ENCODE measurements at places on chromosomes 7 and 10. TPM values are rescaled to one million over a fixed set of nuclear protein-coding genes. Genes with fewer than 3 reads are reported as not detected.
A peak's percentile ranks its signal among the peaks of the same experiment; 100 is the strongest.

GRCh38 chr7:25358926-25359325 lies 130.6 kb upstream of the NPVF start:
- H3K27me3 ChIP-seq, result no peaks in the 10 kb centered on the region
- H3K4me3 ChIP-seq, result no peak overlapping the region
- H3K36me3 ChIP-seq, result no peaks in the 10 kb centered on the region
- H3K27ac ChIP-seq, result no peak overlapping the region
- DNase-seq, result no peak
- H3K4me1 ChIP-seq, result no peaks in the 10 kb centered on the region

The DEPP1 gene
- 7.0 TPM for total RNA-seq

GRCh38 chr10:31272841-31273240 lies 46.2 kb upstream of the ZEB1 start:
- no peaks in the 10 kb centered on the region for H3K27me3 ChIP-seq
- H3K36me3 ChIP-seq, result no peaks in the 10 kb centered on the region
- H3K27ac ChIP-seq, result no peak overlapping the region
- DNase-seq, result no peak
- no peaks in the 10 kb centered on the region for H3K4me1 ChIP-seq
- no peak overlapping the region for H3K4me3 ChIP-seq

GRCh38 chr7:155410431-155410830 lies 47.5 kb upstream of the EN2 start:
- no peaks in the 10 kb centered on the region for H3K27me3 ChIP-seq
- H3K27ac ChIP-seq, result no peak overlapping the region
- DNase-seq, result no peak
- no peak overlapping the region for H3K4me3 ChIP-seq

The ANKRD61 gene
- total RNA-seq, result not detected

DNA sequence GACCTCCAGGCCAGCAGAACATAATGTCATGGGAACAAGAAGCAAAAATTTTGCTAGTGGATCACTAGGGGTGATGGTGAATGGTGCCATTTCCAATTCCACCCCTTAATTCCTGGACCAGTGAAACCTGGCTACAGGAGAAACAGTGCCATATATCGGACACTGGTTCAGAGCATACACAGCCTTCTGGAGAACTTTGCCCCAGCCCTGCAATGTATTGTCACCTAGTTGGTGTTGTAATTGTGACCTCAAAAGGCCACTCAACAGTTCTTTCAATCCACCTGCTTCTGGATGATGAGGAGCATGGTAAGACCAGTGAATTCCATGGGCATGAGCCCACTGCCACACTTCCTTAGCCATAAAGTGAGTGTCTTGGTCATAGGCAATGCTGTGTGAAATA lies 59.8 kb upstream of the AASS start:
- H3K27me3 ChIP-seq, result no peaks in the 10 kb centered on the region
- no peaks in the 10 kb centered on the region for H3K4me1 ChIP-seq
- H3K4me3 ChIP-seq, result no peak overlapping the region
- H3K27ac ChIP-seq, result no peak overlapping the region
- no peaks in the 10 kb centered on the region for H3K36me3 ChIP-seq

The PLCE1 gene
- 10.7 TPM for total RNA-seq

- H3K27ac ChIP-seq, result peak overlapping the region; percentile 53
- H3K4me3 ChIP-seq, result no peak overlapping the region
- peaks cover 72% of the 10 kb centered on the region for H3K4me1 ChIP-seq
- no peaks in the 10 kb centered on the region for H3K27me3 ChIP-seq
- no peaks in the 10 kb centered on the region for H3K36me3 ChIP-seq
These were observed 122.8 kb downstream of the SKIDA1 start for GRCh38 chr10:21402606-21403083.

The EN2 gene
- total RNA-seq, result 1.1 TPM

The GPR141 gene
- not detected for total RNA-seq

GRCh38 chr7:148674689-148675088 lies 24.0 kb upstream of the CUL1 start:
- H3K36me3 ChIP-seq, result no peaks in the 10 kb centered on the region
- no peak overlapping the region for H3K4me3 ChIP-seq
- no peak for DNase-seq

- H3K4me3 ChIP-seq, result no peak overlapping the region
- no peaks in the 10 kb centered on the region for H3K27me3 ChIP-seq
- no peak overlapping the region for H3K27ac ChIP-seq
- DNase-seq, result no peak
- H3K36me3 ChIP-seq, result no peaks in the 10 kb centered on the region
These were observed 149.5 kb upstream of the MINDY3 start for GRCh38 chr10:16009785-16010184.

GRCh38 chr7:102042016-102042656 lies 224.7 kb downstream of the CUX1 start:
- H3K36me3 ChIP-seq, result no peaks in the 10 kb centered on the region
- H3K27me3 ChIP-seq, result no peaks in the 10 kb centered on the region
- peak overlapping the region; percentile 29 for H3K27ac ChIP-seq
- no peak overlapping the region for H3K4me3 ChIP-seq
- H3K4me1 ChIP-seq, result peaks cover 6% of the 10 kb centered on the region

- H3K36me3 ChIP-seq, result no peaks in the 10 kb centered on the region
- no peak for DNase-seq
- no peak overlapping the region for H3K27ac ChIP-seq
- H3K4me1 ChIP-seq, result no peaks in the 10 kb centered on the region
These were observed 46.2 kb downstream of the VWDE start for GRCh38 chr7:12357508-12357907.

The ASB10 gene
- total RNA-seq, result not detected

DNA sequence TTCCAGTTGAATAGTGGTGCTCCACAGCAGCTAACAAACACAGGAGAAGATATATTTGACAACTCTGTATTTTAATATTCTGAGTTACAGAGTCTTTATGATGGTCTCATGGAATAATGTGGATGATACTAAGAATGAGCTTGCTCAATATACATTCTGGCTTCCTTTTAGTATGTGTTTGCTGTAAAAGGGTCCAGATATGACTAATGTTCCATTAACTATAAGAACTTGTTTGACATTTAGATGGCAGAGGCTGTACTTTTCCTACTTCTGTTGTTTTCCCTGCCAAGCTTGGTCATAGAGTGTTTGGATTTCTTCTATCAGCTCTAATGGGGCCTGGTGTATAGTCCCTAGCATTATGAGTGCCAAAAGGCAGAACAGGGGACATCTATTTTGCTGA lies 61.5 kb upstream of the GPR22 start:
- H3K27me3 ChIP-seq, result no peaks in the 10 kb centered on the region
- no peak overlapping the region for H3K4me3 ChIP-seq
- H3K36me3 ChIP-seq, result no peaks in the 10 kb centered on the region
- 0 out of 2 replicates have a peak, but pooled peaks cover 6% of the 10 kb centered on the region for H3K4me1 ChIP-seq
- no peak for DNase-seq

The ENTPD1 gene
- total RNA-seq, result 1.7 TPM

DNA sequence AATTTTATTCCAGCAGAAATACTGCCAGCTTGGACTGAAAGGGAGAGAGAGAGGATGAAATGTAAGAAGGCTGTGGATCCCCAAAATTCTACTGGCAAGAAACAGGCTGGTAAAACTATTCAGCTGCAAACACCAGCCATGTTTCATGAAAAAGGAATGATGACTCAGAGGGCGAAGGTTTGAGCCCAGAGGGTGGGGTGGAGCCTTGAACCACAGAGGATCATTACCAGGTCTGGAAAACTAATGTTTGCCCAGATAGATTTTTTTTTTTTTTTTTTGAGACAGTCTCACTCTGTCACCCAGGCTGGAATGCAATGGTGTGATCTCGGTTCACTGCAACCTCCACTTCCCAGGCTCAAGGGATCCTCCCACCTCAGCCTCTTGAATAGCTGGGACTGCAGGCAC lies 41.7 kb upstream of the NRF1 start:
- no peaks in the 10 kb centered on the region for H3K36me3 ChIP-seq
- H3K4me3 ChIP-seq, result no peak overlapping the region
- no peaks in the 10 kb centered on the region for H3K27me3 ChIP-seq
- peak; percentile 71 for DNase-seq
- H3K4me1 ChIP-seq, result peaks cover 7% of the 10 kb centered on the region
- peak overlapping the region; percentile 65 for H3K27ac ChIP-seq

- H3K27ac ChIP-seq, result peak overlapping the region; percentile 55
- peaks cover 25% of the 10 kb centered on the region for H3K4me1 ChIP-seq
- no peak overlapping the region for H3K4me3 ChIP-seq
- H3K36me3 ChIP-seq, result no peaks in the 10 kb centered on the region
- H3K27me3 ChIP-seq, result no peaks in the 10 kb centered on the region
- DNase-seq, result no peak
These were observed 14.8 kb downstream of the NFE2L3 start for GRCh38 chr7:26166684-26167266.

GRCh38 chr7:139753081-139753692 lies 24.6 kb downstream of the HIPK2 start:
- no peak for DNase-seq
- H3K4me1 ChIP-seq, result peaks cover 7% of the 10 kb centered on the region
- H3K27ac ChIP-seq, result no peak overlapping the region
- no peaks in the 10 kb centered on the region for H3K27me3 ChIP-seq

GRCh38 chr10:8670461-8670860 lies 616.0 kb downstream of the GATA3 start:
- H3K4me3 ChIP-seq, result no peak overlapping the region
- H3K4me1 ChIP-seq, result no peaks in the 10 kb centered on the region
- no peaks in the 10 kb centered on the region for H3K36me3 ChIP-seq
- DNase-seq, result no peak
- H3K27me3 ChIP-seq, result no peaks in the 10 kb centered on the region

The CPA1 gene
- not detected for total RNA-seq

The CALML5 gene
- total RNA-seq, result not detected

- H3K4me1 ChIP-seq, result peaks cover 22% of the 10 kb centered on the region
- H3K36me3 ChIP-seq, result no peaks in the 10 kb centered on the region
- no peak overlapping the region for H3K4me3 ChIP-seq
These were observed 30.6 kb downstream of the APBB1IP start for GRCh38 chr10:26468700-26469099.

GRCh38 chr7:151611041-151611440 lies 91.3 kb upstream of the RHEB start:
- no peak overlapping the region for H3K4me3 ChIP-seq
- 0 out of 2 replicates have a peak, but pooled peaks cover 5% of the 10 kb centered on the region for H3K4me1 ChIP-seq
- H3K36me3 ChIP-seq, result no peaks in the 10 kb centered on the region
- no peak for DNase-seq
- no peaks in the 10 kb centered on the region for H3K27me3 ChIP-seq

DNA sequence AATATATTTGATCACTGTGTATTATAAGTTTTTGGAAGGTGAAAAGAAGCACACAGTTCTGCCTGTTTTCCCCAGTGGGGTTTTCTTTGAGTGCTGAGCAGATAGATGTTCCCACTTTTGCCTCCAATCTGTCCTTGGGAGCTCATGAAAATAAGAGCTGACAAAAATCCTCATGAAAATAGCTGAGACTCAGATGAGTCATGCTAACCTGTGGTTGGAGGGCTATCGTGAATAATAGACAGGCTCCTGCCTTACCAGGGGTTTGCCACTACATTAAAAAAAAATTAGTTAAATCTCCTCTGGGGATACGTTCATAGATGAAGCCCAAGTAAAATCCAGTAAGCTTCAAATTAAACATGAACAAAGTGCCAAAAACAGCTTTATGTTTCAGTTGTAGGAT lies 10.9 kb upstream of the AOAH start:
- no peak overlapping the region for H3K27ac ChIP-seq
- no peaks in the 10 kb centered on the region for H3K36me3 ChIP-seq
- no peaks in the 10 kb centered on the region for H3K27me3 ChIP-seq
- H3K4me3 ChIP-seq, result no peak overlapping the region
- no peaks in the 10 kb centered on the region for H3K4me1 ChIP-seq

DNA sequence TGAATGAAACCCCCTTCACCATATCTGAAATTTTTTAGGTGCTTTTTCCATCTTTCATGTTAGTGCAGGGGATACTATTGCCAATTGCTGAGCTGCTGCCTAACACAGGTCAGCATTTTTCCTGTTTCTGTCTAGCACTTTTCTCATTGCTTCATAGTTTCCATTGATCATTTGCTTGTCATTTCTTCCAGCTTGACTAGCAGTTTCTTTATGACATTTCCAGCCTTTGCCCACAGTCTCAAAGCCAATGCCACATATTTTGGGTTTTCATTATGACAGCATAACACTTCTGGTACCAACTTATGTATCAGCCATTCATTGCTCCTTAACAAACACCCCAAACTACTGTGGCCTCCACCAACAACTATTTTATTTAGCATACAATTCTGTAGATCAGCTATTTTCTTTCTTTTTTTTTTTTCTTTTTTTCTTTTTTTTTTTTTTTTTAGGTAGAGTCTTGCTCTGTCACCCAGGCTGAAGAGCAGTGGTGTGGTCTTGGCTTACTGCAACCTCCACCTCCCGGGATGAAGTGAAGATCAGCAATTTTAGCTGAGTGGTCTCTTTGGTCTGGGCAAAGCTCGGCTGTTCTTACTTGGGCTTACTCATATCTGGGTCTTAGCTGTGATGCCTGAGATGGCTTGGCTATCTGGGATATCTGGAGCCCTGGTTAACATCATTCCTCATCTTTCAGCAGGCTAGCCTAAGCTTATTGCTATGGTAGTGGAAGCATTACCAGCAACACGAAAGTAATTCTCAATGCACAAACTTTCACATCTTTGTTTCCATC lies 102.3 kb downstream of the EPC1 start:
- no peaks in the 10 kb centered on the region for H3K36me3 ChIP-seq
- H3K27me3 ChIP-seq, result no peaks in the 10 kb centered on the region
- no peak for DNase-seq
- H3K4me3 ChIP-seq, result no peak overlapping the region

- no peaks in the 10 kb centered on the region for H3K4me1 ChIP-seq
- H3K36me3 ChIP-seq, result no peaks in the 10 kb centered on the region
- no peak for DNase-seq
- no peak overlapping the region for H3K27ac ChIP-seq
- H3K27me3 ChIP-seq, result no peaks in the 10 kb centered on the region
These were observed 22.2 kb downstream of the TMEM273 start for GRCh38 chr10:49165821-49166483.

GRCh38 chr10:3346851-3347250 lies 174.3 kb upstream of the PITRM1 start:
- no peaks in the 10 kb centered on the region for H3K27me3 ChIP-seq
- H3K4me3 ChIP-seq, result no peak overlapping the region
- H3K36me3 ChIP-seq, result no peaks in the 10 kb centered on the region
- no peaks in the 10 kb centered on the region for H3K4me1 ChIP-seq

DNA sequence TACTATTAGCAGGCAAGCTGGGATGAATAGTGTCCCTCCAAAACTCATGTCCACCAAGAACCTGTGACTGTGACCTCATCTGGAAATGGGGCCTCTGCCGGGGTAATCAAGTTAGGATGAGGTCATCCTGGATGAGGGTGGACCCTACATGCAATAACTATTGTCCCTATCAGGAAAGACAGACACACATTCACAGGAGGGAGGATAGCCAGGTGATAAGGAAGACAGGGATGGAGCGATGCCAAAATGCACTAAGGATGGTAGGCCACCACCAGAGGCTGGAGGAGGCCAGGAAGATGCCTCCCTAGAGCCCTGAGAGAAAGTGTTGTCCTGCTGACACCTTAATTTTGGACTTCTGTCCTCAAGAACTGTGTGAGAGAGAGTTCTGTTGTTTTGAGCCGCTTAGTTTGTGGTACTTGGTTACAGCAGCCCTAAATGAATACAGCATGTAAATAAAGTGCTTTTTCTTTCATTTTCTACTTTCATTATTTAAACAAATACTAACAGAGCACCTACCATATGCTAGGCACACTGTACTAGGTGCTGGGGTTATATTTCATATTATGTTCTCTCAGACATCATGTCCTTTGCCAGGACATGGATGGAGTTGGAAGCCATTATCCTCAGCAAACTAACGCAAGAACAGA lies 111.9 kb downstream of the USP6NL start:
- H3K36me3 ChIP-seq, result peaks cover 2% of the 10 kb centered on the region
- DNase-seq, result no peak
- H3K27me3 ChIP-seq, result no peaks in the 10 kb centered on the region
- H3K27ac ChIP-seq, result no peak overlapping the region
- H3K4me3 ChIP-seq, result no peak overlapping the region
- H3K4me1 ChIP-seq, result no peaks in the 10 kb centered on the region

GRCh38 chr10:35214607-35215020 lies 88.0 kb downstream of the CREM start:
- no peak for DNase-seq
- H3K4me3 ChIP-seq, result no peak overlapping the region
- H3K4me1 ChIP-seq, result no peaks in the 10 kb centered on the region
- no peaks in the 10 kb centered on the region for H3K36me3 ChIP-seq
- H3K27ac ChIP-seq, result no peak overlapping the region
- H3K27me3 ChIP-seq, result no peaks in the 10 kb centered on the region
